ENCODE measurements at places on chromosomes 2 and 18.

GRCh38 chr18:2906704-2907549, 60.1 kb downstream of the EMILIN2 start:
- DNase-seq, result no peak

DNA sequence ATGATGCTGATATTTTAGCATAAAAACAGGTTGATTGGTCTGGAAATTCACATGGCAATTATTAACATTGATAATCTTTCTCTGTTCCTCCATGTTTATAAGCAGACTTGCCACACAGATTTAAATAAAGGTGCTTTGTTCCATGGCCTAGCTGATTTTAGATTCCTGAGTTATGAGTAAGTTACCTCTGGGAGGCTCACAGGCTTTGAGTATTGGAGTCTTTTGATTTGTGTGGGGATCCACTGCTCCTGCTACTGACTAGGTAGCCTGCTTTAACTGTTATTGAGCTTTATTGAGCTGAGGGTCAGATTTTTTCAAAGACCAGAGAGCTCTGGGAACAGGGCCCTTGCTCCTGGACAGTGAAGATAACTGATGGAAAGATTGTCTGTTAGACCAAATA, 166.1 kb downstream of the ANKRD30B start:
- DNase-seq, result no peak

DNA sequence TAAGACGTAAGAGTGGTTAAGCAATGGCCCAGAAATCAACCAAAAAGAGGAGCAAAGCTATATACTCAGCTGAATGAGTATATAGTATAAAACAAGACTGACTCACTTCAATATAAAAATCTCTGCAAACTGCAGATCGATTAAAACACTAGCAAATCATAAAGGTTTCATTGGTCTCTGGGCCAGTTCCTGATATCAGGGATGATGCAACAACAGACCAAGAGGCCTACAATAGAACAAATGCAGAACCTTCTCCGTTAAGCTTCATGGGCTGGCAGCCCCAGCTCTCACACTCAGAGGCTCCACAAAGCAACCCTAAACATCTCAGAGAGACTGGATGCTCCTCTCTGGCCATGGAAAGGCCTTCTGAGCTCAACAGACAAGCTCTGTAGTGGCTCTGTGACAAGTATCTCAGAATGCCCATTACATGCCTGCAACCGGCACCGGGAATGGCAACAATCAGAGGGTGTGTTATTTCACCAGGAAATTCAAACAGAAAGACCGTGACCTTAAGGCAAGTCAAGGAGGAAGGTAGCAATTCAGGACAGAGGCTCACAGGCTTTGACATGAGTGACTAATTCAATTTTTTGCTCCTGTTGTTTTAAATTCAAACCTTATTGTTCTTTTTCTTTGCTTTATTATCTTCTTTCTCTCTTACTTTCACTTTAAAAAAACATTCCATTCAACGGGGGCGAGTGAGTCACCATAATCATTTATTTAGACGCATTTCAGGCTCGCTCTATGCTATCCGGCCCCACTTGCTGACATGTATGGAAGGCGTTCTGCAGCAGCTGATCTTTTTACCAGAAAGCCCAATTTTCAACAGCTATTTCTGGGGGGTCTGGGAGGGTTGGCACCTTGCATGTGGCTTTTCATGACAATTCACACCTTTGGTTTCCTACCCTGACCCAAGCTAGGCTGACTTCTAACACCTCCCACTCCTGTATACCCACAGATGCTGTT, 15.1 kb downstream of the CYRIA start:
- DNase-seq, result no peak

DNA sequence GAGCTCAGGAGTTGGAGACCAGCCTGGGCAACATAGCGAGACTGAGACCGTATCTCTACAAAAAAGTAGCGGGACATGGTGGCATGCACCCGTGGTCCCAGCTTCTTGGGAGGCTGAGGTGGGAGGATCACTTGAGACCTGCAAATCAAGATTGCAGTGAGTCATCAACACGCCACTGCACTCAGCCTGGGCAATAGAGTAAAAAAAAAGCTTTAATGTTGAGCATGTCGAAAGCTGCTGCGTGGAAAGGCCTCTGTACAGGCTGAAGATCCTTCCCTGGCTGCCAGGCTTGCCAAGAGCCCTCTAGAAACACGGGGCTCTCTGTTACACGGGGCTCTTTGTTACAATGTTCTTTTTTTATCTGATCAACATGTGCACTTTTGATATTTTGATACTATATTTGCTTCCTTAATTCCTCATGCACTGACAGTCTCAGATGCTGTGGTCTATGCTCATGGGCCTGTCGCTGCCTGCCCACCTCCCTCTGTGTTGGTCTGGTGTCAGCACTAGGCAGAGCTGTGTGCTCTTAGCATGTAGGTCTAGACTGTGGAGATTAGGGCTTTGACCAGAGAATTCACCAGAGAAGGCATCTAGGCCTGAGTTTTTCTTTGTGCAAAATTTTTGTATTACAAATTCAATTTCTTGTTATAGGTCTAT, 18.7 kb downstream of the CLK1 start:
- no peak for DNase-seq

DNA sequence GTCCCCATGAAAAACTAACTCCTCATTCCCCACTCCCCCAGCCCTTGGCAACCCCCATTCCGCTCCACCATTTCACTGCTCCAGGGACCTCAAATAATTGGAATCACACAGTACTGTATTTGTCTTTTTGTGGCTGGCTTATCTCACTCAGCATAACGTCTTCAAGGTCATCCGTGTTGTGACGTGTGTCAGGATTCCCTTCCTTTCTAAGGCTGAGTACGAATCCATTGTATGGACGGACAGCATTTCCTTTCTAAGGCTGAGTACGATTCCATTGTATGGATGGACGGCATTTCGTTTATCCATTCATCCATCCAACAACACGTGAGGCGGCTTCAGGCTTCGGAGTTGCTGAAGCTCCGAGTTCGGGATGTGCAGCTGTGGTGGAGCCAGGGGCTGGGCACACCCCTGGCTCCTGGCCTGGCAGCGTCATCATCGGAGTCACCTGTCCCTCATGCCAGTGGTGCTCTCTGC, 1.2 kb upstream of the ASB1 start:
- no peak for DNase-seq

DNA sequence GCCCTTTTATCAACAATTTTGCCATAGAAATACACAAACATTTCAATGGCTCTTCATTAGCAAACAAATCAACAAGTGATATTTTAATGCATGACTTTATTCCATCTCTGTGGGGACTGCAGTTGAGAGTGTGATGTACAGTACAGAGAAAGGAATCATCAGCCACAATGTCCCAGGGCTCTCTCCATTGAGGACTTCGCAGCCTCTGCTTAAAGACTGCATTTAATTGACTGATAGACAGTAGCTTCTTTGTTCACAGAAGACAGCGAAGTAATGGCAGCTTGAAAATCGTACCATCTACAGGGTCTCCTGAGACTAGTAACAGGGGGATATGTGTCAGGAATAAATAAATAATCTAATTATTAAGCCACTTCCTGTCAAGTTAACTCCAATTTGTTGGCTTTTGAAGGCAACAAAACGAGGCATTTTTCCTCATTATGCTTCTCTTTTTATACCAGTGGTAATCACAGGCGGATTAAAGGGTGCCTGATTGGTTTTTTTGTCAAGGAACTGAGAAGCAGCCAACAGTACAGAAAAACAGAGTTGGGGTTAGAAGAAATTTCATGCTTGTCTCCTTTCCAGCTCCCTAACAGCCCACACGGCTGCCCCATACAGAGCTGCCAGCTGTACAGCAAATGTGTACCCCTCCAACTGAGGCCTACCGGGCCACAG, 164.3 kb downstream of the ZNF521 start:
- DNase-seq, result no peak

GRCh38 chr2:175463589-175464310, 282.2 kb upstream of the ATP5MC3 start:
- no peak for DNase-seq

GRCh38 chr2:240302933-240303595, 132.4 kb upstream of the GPC1 start:
- DNase-seq, result no peak

- no peak for DNase-seq
Observed at GRCh38 chr2:223113161-223113560, 61.2 kb downstream of the KCNE4 start.

DNA sequence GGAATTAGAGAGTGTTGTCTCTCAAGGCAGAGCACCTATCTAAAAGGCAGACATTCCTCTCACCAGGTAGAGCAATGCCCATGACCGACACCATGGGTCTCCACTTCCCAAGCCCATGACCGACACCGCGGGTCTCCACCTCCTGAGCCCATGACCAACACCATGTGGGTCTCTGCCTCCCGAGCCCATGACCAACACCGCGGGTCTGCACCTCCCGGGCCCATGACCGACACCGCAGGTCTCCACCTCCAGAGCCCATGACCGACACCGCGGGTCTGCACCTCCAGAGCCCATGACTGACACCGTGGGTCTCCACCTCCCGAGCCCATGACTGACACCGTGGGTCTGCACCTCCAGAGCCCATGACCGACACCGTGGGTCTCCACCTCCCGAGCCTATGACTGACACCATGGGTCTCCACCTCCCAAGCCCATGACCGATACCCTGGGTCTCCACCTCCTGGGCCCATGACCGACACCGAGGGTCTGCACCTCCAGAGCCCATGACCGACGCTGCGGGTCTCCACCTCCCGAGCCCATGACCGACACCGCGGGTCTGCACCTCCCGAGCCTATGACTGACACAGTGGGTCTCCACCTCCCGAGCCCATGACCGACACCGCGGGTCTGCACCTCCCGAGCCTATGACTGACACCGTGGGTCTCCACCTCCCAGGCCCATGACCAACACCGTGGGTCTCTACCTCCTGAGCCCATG, 262.4 kb upstream of the SALL3 start:
- DNase-seq, result no peak

- no peak for DNase-seq
Observed at GRCh38 chr2:33167622-33168245, 221.0 kb downstream of the LTBP1 start.

GRCh38 chr2:173054466-173054865, 21.2 kb upstream of the MAP3K20 start:
- DNase-seq, result no peak

- DNase-seq, result no peak
Observed at GRCh38 chr18:59172664-59173249, 33.1 kb downstream of the SEC11C start.

DNA sequence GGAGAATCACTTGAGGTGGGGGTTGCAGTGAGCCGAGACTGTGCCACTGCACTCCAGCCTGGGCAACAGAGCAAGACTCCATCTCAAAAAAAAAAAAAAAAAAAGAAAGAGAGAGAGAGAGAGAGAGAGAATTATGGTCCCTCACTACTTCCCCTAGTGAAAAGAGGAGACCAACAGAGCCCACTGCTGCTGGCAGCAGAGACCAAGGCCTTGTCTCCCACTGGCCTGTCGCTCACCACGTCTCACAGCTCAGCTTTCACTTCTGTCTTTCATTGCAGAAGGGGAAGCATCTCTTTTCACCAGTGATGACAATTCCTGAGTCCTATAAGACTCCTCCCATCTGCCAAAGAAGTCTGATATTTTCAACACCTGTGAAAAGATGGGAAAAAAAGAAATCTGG, 81.3 kb downstream of the CLHC1 start:
- DNase-seq, result no peak

- no peak for DNase-seq
Observed at GRCh38 chr2:38158378-38159118, 82.6 kb upstream of the CYP1B1 start.

DNA sequence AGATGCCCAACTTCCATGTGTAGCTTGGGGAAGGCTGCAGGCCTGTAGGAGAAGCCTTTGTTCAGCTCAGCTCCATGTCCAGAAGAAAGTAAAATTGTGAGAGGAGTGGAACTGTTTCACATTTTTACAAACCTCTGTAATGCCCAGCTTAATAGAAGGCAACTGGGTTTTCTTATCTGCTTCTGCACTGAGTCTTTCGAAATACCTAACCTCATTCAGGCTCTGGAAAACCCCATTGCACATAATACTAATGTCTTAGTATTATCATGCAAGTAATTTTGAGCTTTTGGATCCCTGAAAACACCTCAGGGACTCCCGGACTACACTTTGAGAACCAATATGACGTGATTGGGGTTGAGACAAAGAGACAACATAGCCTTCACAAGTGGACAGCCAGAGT, 5.8 kb downstream of the SMIM21 start:
- no peak for DNase-seq

- DNase-seq, result no peak
Observed at GRCh38 chr2:112805542-112805941, 21.2 kb upstream of the IL1A start.

GRCh38 chr2:1593371-1594122, 150.8 kb downstream of the PXDN start:
- DNase-seq, result no peak

GRCh38 chr2:237351046-237351445, 62.9 kb downstream of the COL6A3 start:
- no peak for DNase-seq

DNA sequence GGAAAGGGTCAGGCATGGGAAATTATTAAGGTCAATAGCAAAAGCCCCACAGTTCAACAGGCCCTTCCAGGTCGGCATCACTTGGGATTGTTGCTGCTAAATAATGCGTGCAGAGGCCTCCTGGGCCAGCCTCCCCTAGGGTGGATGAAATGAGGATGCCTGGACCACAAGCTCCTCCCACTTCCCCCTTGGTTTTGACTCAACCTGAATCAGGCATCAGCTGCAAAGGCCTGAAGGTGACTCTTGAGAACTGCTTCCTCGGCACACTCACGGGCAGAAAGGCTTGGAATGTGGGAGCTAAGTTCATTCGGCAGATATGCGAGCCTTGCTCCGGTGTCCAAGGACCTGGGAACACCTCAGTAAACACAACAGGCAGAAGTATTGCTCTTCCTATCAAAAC, 69.3 kb downstream of the MBP start:
- no peak for DNase-seq

DNA sequence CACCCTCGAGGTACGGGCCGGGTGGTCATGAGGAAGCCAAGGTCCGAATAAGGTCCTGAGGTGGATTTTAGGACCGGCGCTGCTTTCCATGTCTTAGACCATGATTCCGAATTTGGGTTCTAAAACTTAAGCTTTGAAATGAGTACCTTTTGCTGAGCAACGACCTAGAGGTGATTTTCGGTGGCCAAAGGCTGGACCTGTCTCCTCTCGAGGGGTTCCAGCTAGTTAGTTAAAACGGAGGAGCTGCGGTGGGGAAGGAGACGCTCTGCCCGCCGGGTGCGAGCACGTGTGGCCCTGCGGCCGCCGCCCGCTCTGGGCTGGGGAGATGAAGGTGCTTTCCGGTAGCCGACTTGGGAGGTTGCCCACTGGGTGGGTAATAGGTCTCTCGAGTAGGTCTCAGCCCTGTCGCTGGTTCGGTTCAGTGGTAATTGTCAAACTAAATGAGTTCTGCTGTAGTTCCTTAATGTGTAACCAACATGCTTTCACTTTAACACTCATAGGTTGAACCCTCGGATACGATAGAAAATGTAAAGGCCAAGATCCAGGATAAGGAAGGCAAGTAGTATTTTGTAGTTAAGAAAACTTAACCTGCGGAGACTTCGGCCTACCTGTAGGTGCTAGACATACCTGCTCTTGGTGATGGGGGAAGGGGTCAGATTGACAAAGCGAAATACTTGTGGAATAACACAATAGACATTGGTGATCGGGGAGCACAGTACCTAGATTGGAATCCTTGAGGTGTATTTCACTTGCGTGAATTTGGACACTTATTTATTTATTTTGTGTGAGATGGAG, 572 bp downstream of the RPS27A start:
- no peak for DNase-seq
